T-helper 1 cell treated with Interleukin-12 subunit alpha and Interleukin-12 subunit beta and Interleukin-4 antibody, amounts not matched to agents 30 ng/mL and 1 ng/mL, for 36 hours (primary cell): ENCODE measurements at places on chromosomes 13 and 19. TPM values are rescaled to one million over a fixed set of nuclear protein-coding genes. Genes with fewer than 3 reads are reported as not detected.

The KLF5 gene
- total RNA-seq, result 2.5 and 3.9 TPM in 2 replicates

The PSG7 gene
- not detected in 2 replicates for total RNA-seq

The ZBTB45 gene
- 17.2 and 20.0 TPM in 2 replicates for total RNA-seq

The ZNF665 gene
- 1.8 and 2.3 TPM in 2 replicates for total RNA-seq

The ZNF320 gene
- 11.4 TPM in 2 replicates for total RNA-seq

The B3GNT3 gene
- total RNA-seq, result 0.61 and 0.90 TPM in 2 replicates

The CGB8 gene
- not detected in 2 replicates for total RNA-seq

The PSG11 gene
- not detected in 2 replicates for total RNA-seq

The EFNA2 gene
- not detected in 2 replicates for total RNA-seq

The ZNF296 gene
- total RNA-seq, result 1.8 and 2.3 TPM in 2 replicates

The TJP3 gene
- total RNA-seq, result 1.3 and 1.5 TPM in 2 replicates

The TGFBR3L gene
- 4.6 TPM in 2 replicates for total RNA-seq

The CFAP97D2 gene
- total RNA-seq, result 0.42 TPM in 1 of 2 replicates, not detected in the other

The HRC gene
- not detected in 2 replicates for total RNA-seq

The NLRP4 gene
- not detected in 2 replicates for total RNA-seq

The FUT1 gene
- 0.29 and 0.54 TPM in 2 replicates for total RNA-seq

The F7 gene
- total RNA-seq, result not detected in 2 replicates

The ICAM3 gene
- total RNA-seq, result 190 and 195 TPM in 2 replicates

The KIR3DL2 gene
- 0.80 and 0.96 TPM in 2 replicates for total RNA-seq

The PEAK3 gene
- 1.2 TPM in 2 replicates for total RNA-seq

The ZNF653 gene
- total RNA-seq, result 18.2 and 20.0 TPM in 2 replicates

The ZNF560 gene
- total RNA-seq, result not detected in 2 replicates

The C19orf33 gene
- 0.51 and 0.86 TPM in 2 replicates for total RNA-seq

The ZNF837 gene
- total RNA-seq, result 1.1 and 1.6 TPM in 2 replicates

The NLRP7 gene
- total RNA-seq, result 0.12 and 0.20 TPM in 2 replicates

The GARIN5A gene
- 0.22 and 0.37 TPM in 2 replicates for total RNA-seq

The OR7A5 gene
- not detected in 2 replicates for total RNA-seq

The ZNF135 gene
- 0.12 TPM in 1 of 2 replicates, not detected in the other for total RNA-seq

The RASIP1 gene
- total RNA-seq, result 0.10 and 0.15 TPM in 2 replicates

The TUBB4A gene
- 1.5 and 2.4 TPM in 2 replicates for total RNA-seq

The MISP gene
- not detected in 2 replicates for total RNA-seq

The IRGC gene
- total RNA-seq, result not detected in 2 replicates
